Pulmonary artery endothelial cell (primary cell): ENCODE measurements at places on chromosomes 13 and 19. TPM values are rescaled to one million over a fixed set of nuclear protein-coding genes. Genes with fewer than 3 reads are reported as not detected.

DIAPH3 gene
- 12.7 and 16.1 TPM in 2 replicates for total RNA-seq

SEMA6B gene
- 92.9 and 107 TPM in 2 replicates for total RNA-seq

LHB gene
- 0.26 TPM in 1 of 2 replicates, not detected in the other for total RNA-seq

OPA3 gene
- 6.0 and 9.7 TPM in 2 replicates for total RNA-seq

ONECUT3 gene
- total RNA-seq: not detected in 2 replicates

NANOS3 gene
- not detected in 2 replicates for total RNA-seq

KLF1 gene
- total RNA-seq: not detected in 2 replicates

SHC2 gene
- 3.5 and 4.7 TPM in 2 replicates for total RNA-seq

CEACAM7 gene
- total RNA-seq: not detected in 2 replicates

PEG3 gene
- 0.79 and 4.5 TPM in 2 replicates for total RNA-seq
